ENCODE measurements at places on chromosomes 12 and 14.

- no peak for DNase-seq
Measured at GRCh38 chr12:3117591-3118015, 40.4 kb downstream of the TSPAN9 start.

GRCh38 chr12:122527478-122527944 lies 462 bp downstream of the KNTC1 start:
- DNase-seq: no peak

DNA sequence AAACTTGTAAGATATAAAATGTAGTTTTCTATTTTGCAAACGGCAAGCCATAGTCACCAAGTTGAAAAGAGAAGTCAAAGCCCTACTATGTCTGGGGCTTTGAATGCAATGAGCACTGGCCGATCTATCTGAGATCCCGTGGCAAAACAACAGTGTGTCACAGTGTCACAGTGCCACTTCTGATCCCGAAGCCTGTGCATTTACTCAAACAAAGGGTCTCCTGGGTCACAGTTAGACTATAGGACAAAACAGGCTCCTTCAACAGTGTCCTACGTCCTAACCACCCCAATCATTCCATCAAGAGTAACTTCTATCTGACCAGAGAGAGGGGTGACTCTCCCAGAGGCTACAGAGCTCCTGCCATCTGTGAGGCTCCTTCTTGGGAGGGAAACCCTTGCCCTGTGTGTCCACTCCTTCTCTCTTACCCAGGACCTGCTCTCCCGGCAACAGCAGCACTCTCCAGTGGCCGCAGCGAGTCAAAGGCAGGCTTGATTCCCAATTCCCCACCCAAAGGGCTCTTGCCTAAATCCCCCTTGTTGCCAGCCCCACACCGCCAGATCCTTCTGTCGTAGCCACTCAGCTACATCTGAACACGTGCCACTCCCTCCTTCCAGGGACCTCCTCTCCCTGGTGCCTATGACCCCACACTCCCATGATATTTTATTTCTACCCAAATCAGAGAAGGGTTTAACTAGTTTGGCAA lies 14.0 kb upstream of the SELPLG start:
- DNase-seq: no peak

- DNase-seq: no peak
Measured at GRCh38 chr12:96743606-96744005, 163.5 kb upstream of the NEDD1 start.

DNA sequence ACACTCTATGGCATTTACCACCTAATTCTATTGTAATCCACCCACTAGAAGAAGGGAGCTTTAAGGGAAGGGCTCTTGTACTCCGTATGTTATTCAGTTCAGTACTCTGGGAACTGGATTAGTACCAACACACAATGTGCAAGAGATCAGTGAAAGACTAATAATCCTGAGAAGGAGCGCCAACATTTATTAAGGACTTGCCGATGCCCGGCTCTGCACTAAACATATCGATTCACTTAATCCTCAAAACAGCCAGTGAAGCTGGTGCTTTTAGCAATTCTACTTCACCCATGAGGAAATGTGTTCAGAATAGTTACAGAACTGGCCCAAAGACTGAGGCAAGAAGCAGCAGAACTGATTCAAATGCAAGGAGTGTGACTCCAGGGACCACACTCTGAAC lies 80.9 kb downstream of the RPS6KA5 start:
- no peak for DNase-seq

DNA sequence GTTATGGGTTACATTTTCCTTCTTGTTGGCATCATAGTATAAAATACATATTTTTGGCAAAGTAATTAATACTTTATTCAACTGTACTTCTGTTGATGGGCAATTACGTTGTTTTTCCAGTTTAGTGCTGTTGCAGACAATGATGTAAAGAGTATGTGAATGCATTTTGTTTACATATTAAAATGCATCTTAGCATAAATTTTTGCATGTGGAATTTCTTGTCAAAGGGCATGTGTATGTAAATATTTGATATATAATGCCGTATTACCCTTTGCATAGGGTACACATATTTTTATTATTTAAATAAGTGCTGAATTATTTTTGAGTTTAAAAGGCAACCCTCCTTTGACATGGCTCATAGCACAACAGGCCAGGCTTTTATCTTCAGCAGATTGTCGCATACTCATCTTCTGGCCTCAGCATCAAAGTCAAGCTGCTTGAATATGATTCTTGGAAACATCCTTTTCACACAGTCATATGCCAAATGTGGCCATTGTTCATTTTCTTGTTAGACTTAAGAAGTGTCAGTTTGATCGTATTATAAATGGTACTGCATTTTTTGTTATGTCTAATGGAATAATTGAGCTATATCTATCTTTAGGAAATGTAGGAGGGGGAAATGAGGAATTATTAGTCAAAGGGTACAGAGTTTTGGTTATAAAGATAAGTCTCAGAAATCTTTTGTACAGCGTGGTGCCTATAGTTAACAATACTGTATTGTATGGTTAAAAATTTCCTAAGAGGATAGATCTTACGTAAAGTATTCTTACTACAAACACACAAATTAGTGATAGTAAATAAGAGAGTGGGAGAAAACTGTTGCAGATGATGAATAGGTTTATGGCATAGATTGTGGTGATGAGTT lies 138.5 kb downstream of the FUT8 start:
- DNase-seq: no peak

DNA sequence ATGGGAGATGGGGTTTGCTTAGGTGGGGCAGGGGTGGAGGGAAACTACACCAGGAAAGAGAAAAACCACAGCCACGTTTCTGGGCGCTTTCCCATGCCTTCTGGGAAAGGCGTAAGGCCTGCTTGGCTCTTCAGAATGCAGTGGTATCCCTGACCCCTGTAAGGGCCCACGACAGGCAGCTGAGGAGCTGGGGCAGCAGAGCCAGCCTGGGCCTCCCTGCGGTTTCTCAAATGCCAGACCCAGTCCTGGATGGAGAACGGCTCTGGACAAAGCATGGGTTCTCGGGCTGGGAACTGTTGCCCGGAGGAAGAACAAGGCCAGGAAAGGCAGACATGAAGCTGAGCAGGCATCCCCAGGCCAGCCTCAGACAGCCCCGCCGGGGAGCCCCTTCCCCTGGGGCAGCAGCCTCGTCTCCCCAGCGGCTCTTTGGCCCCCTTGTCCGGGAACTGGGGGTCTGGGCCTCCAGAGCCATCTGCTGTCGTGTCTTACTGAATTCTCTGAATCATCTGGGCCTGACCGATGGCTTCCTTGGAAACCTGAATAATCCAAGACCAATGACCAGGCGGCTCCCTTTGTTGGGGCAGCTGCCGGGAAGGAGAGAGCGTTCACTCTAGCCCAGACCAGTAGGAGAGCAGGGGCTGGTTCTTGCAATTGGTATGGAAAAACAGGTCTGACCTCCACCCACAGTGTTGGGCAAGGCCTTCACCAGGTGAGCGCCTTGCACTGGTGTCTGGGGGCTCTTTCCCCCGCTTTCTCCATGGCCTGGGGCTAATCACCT lies 64.0 kb upstream of the RIN3 start:
- no peak for DNase-seq

DNA sequence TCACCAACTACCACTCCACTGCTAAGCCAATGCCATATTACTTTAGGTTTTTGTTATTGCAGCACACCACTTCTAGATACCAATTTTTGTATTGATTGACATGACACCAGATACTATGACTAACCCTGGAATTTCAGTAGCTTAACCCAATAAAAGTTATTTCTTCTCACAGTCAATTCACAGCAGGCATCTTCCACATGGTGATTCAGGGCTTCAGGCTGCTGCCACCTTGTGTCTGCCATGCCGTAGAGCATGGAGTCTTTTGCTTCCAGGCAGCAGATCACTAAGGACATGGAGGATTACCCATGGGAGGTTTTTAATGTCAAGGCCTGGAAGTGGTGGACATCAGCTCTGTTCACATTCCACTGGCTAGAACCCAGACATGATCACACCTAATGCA lies 56.4 kb upstream of the LTA4H start:
- DNase-seq: no peak

DNA sequence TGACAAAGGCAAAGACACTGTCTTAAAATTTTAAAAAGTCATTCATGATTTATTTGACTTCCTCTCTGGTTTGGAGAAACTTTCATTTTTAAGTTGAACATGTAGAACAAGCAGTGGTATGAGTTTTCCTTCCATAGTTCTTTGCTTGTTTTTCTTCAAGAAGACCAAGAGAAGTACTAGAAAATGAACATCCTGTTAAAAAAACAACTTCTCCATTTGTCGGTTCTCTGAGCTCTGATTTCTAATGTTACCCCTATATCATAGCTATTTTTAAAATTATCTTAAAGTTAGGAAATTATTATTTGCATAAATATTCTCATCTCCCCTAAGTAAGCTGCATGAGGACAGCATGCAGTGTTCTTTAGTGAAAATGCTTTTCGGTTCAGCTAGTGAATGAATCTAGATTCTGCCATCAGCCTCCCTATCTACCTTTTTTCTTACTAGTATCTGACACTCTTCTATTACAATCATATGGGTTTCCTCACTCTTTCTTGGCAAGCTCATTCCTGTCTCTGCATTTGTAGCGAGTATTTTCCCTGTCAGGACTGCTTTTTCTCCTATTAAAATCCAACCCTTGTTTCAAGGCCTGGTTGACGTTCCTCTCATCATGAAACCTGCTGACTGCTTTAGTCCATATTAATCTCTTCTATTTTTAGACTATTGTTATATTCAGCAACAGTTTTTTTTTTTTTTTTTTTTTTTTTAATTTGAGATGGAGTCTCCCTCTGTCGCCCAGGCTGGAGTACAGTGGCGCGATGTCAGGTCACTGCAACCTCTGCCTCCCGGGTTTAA lies 15.8 kb downstream of the DIP2B start:
- no peak for DNase-seq

GRCh38 chr12:32303174-32303549 lies 96.2 kb upstream of the FGD4 start:
- DNase-seq: no peak

DNA sequence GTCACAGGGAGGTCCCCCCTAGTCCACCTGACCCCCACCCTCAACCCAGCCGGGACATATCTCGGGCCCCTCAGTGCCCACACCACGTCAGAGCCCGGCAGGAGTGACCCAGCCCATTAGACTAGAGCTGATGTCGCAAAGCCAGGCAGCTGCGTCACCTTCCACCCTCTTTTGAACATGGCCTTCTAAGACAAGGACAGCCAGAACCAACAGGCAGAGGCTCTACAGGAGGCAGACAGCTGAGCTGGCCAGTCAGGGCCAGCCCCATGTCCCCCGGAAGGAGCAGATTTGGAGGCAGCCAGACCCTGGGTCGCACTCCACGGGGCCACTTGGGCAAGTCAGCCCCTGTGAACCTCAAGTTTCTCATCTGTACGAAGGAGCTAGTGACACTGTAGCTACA lies 44.1 kb downstream of the SCARB1 start:
- no peak for DNase-seq

DNA sequence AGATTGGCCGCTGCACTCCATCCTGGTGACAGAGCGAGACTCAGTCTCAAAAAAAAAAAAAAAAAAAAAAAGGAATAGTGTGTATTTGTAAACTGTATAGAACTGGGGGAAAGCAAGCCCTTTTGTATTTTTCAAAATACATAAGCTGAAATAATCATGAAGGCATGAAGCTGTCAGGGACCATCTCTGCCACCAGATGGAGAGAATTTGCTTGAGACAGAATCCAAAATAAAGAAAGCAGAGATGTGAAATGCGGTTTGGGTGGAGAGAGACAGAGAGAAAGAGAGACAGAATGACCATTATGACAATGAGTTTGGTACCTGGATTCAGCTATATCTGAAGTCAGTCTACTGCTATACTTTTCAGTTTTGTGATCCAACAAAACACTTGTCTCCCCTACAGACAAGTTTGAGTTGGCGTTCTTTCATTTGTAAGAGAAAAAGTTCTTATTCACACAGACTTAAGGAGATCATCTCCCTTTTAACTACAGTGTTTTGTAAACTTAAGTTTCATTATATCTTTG lies 155.7 kb upstream of the LRIG3 start:
- DNase-seq: no peak

- DNase-seq: no peak
Measured at GRCh38 chr14:105837349-105838063, 311.1 kb downstream of the TMEM121 start.

DNA sequence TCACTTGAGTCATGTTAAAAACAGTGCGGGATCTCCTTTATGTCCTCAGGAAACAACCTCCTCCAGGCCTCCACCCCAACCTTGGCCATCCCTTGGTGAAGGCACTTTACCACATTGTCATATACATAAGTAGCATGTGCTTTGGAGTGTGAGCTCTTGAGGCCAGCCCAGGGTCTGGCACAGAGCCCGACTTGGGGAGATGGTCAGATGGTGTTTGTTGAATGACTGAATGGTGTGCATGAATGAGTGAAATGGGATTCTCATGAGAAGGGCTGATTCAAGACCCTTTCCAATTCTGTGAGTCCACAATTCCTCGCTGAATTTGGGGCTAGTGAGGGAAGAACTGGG lies 52.9 kb upstream of the DLK1 start:
- DNase-seq: no peak

All from activated CD4-positive, CD25-positive, alpha-beta regulatory T cell (primary cell).